Retina (tissue), 1 donor: ENCODE measurements at places on chromosomes 2 and 18.
A peak's percentile ranks its signal among the peaks of the same experiment; 100 is the strongest.

- DNase-seq, result no peak
Observed at GRCh38 chr18:42231284-42231683, 276.2 kb downstream of the PIK3C3 start.

- no peak for DNase-seq
Observed at GRCh38 chr2:196239622-196240587, 68.5 kb upstream of the STK17B start.

DNA sequence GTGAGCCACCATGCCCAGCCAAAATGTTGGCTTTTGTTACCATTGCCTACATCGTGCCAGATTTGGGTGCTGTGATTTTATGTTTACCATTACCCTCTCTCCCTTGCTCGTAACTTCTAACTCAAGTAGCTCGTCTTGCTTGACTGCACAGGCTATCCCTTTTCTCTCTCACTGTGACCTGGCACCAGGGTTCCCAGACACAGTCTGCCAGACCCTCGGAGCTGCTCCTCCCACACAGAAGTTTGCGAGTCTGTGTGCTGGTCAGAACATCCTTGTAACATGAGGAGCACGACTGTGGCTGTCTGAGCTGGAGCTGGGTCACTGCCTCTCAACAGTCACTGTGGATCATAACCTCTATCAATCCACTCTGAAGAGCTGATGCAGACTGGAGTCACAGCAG, 152.5 kb upstream of the ACKR3 start:
- no peak for DNase-seq

DNA sequence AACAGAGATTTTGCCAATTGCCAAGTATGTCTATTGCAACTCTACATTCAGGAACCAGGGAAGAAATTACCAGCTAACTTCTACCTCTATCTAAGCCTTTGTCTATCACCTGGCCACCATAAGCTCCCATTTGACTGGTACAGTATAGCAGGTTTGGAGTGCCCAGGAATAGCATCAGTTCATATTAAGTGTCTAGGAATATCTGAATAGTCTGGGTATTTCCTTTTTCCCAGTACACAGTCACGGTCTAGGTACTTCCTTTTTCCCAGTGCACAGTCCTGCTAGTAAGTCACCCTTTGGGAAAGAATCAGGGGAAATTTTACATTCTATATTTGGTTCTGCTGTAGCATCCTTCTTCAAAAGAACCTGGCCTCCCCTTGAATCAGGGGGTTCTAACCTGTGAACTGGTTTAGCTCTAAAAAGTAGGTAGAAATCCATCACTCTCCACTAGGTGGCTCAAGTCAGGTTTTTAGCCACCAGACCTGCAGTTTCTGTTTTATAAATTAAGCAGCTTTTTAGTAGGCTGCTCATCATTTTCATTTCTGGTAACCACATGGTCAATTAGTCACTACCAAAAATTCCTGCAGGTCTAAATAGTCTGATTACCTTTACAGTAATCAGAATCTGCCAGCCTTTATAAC, 49.3 kb upstream of the DNAJC10 start:
- DNase-seq, result no peak

DNA sequence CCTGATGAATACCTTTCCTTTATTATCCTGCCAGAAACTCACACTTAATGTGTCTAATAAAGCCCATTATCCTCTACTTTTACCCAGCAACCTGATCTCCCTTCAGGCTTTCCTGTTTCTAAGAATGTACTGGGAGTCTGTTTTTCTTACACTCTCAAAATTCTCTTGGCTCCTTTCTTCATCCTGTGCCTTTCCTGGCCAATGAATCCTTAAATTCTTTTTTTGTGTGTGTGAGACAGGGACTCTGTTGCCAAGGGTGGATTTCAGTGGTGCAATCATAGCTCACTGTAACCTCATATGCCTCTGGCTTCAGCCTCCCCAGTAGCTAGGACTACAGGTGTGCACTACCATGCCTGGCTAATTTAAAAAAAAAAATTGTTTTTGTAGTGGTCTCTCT, 72.7 kb downstream of the MAP2 start:
- no peak for DNase-seq

GRCh38 chr18:39019989-39020388, 1454.4 kb upstream of the CELF4 start:
- no peak for DNase-seq

DNA sequence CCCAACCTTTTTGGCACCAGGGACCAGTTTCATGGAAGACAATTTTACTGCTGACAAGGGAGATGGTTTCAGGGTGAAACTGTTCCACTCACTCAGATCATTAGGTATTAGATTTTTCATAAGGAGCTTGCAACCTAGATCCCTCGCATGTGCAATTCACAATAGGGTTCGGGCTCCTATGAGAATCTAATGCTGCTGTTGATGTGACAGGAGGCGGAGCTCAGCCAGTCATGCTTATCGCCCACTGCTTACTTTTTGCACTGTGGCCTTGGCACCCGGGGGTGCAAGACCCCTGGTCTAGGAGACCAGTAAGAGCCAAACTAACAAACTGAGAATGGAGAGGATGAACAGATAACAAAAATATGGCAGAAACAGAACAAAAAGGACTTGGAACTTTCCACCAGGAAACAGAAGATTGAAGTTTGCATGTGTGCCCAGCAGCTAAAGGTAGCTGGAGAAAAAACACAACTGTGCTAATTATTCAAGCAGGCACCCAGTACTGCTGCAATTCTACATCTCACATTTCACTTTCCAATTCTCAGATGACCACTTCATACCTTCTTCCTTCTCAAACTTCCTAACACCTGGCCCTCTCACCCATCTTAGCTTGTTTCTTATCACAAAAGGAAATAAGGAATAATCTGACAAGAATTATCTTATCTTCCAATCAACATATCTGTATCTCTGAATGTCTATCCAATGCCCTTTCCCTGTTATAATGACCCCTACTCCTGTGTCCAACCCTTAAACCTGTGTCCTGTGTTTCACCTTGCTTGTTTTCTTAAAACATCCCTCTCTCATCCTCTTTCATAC, 24.8 kb downstream of the SP3 start:
- DNase-seq, result no peak

GRCh38 chr2:110205660-110206455, 1.0 kb upstream of the NPHP1 start:
- DNase-seq, result no peak

GRCh38 chr2:240398661-240399267, 36.7 kb upstream of the GPC1 start:
- no peak for DNase-seq

GRCh38 chr2:144937910-144938709, 418.2 kb upstream of the ZEB2 start:
- DNase-seq, result no peak

- no peak for DNase-seq
Observed at GRCh38 chr2:231425291-231425810, 29.8 kb downstream of the B3GNT7 start.

DNA sequence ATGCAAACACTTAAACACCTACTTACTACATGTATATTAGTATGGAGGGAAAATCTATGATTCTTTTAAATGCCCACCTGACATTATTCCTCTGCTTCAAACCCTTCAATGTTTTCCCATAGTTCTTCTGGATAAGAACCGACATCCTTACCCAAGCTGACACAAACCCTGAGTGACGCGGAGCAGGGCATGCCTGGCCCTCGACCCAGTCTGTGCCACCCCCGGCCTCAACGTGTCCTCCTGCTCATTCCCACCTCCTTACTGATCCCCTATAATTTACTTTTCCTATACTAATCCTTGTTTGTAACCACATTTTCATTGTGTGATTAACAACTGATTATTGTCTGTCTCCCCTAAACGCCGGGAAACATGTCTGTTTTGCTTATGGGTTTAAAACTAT, 17.5 kb downstream of the KIDINS220 start:
- DNase-seq, result no peak

DNA sequence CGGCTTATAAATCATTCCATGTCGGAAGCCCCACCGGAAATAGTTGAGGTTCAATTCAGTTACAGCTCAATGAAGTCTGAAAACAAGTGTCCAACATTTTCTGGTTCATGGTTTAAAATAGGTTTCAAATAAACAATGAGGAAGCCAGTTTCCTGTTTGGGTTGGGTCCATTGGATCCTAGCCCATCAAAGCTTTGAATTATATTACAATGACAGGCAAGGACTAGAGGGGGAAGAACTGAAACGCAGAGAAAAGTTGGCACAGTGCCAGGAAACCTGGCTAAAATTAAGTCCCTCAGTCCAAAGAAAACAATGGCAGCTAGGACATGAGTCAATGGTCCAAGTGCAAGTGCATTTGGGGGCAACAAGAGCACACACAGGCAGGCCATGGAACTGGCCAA, 32.0 kb downstream of the SLC14A1 start:
- no peak for DNase-seq

DNA sequence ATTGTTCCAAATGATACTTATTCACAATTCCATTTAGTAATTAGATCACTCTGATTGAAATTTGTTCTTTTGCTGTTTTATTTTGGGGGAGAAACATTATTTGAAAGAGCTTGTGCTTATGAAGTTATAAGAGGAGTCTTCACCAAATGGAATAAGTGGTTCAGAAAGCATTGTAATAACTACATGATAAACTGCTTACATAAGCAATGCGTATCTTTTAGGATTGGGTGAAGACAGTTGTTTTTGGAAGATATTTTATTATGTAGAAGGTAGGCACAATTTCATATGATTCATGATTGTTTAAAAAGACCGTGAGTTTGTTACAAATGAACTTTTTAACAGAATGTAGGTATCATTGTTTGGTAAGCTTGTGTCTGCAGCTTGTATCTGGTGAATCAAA, 14.5 kb downstream of the ZNF638 start:
- no peak for DNase-seq

GRCh38 chr18:830315-830901, 18.4 kb upstream of the YES1 start:
- DNase-seq, result peak; percentile 17

GRCh38 chr2:232296776-232297525, 81.6 kb upstream of the ALPP start:
- DNase-seq, result no peak

DNA sequence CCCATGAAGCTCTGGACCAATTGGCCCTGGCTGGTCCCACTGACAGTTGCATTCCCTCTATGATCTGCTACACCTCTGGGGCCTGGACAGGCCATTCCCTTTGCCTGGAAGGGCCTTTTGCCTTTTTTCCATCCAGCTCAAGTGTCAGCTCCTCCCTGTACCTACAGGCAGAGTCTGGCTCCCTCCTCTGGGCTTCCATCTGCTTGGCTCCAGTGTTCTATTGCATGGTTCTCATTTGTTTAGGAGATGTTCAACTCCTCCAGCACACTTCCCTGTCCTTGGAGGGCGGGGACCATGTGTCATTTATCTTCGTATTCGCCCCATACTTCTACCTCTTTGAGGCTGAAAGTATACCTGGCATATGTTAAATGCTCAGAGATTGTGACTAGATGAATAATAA, 61.1 kb downstream of the PRKCE start:
- DNase-seq, result no peak

- no peak for DNase-seq
Observed at GRCh38 chr2:171279983-171280790, 119.5 kb upstream of the TLK1 start.

DNA sequence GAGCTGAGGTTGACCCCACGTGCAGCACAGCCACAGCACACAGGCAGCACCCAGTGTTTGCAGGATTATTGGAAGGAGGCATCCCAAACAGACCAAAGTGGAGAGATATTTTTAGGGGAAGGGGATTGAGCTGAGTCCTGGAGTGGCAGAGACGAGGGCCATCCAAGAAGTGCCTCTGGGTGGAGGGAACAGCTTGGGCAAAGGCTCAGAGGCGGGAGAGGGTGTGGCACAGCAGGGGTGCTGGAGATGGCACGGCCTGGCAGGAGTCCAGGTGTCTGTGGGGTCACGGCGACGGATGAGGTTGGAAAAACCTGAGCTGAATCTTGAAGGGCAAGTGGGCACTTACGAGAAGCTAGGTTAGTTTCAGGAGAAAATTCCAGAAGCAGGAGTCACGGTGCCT, 60.6 kb downstream of the INHBB start:
- no peak for DNase-seq

DNA sequence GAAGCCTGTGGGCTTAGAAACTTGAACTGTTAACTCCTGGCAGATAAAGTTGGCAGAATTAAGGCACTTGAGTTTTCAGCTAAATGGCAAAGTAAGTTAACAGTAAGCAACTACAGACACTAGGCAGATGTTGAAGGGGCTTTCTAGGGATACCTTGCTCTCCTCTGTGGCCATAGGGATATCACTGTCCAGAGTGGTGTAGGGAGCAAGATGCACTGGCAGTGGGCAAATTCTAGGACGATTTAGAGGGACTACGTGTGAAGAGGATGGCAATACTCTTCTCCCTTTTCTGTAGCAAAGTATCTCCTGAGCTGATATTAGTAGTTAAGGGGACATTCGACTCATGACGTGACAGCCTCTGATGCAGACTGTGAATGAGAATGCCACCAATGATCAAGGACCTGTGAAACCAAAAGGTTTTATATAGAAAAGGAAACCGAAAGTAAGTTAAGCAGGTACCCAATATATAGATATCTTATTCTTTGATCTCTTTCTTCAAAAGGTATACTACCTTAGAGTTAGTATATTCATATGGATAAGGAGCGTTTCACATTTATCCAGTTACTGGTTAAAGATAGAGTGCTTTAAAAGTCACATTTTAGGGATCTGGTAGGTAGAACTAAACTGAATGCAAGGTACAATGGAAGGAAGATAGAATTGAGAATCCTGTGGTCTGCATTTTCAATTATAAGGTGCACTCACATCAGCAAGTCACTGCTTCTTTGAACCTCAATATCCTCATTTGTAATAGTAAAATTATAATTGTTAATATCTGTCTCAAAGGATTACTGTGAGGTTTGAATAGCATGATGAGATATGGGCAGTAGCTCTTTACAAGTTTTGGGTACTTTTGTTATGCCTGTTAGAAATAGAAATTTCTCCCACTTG, 106.4 kb downstream of the KCNH7 start:
- DNase-seq, result no peak

- DNase-seq, result no peak
Observed at GRCh38 chr2:184728411-184728810, 130.1 kb downstream of the ZNF804A start.

- no peak for DNase-seq
Observed at GRCh38 chr2:231640641-231641111, 48.0 kb downstream of the TEX44 start.

- peak; percentile 49 for DNase-seq
Observed at GRCh38 chr18:24878289-24878688, 417.9 kb downstream of the HRH4 start.

- no peak for DNase-seq
Observed at GRCh38 chr2:71534826-71535225, 81.5 kb downstream of the DYSF start.

DNA sequence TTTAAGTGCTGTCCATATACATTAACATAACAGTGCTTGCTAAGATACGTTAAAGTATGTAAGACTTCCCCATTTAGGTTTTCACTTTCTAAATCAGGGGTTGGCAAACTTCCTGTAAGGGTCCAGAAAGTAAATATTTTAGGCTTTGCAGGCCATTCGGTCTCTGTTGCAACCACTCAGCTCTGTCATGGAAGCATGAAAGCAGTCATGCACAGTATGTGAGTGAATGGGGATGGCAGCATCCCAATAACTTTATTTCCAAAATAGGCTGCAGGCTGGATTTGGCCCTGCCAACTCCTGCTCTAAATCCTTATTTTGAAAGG, 128.7 kb downstream of the PLA2R1 start:
- DNase-seq, result no peak
